ENCODE measurements at places on chromosomes 2 and 18.

GRCh38 chr2:112644155-112644932, 1.4 kb upstream of the SLC20A1 start:
- DNase-seq: no peak

- no peak for DNase-seq
Measured at GRCh38 chr2:173599821-173600359, 245.2 kb downstream of the CDCA7 start.

GRCh38 chr18:63265326-63265725, 54.2 kb downstream of the BCL2 start:
- DNase-seq: no peak

DNA sequence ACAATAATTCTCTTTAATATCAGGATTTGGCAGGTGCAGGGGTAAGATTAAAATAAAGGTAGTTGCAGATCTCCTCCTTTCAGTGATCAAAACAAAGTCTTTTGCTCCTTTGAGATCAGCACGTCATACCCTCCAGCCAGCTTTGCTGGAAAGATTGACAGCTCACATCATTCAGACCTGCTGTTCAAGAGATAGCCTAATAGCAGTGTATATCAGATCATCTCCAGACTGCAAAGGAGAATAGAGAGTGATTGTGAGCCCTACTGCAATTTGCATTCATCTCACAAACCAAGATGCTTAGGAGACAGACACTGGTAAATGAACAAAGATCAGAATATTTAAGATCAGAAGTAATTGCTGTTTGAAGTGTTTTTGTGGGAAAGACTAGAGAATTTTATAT, 135.8 kb upstream of the DSEL start:
- no peak for DNase-seq

DNA sequence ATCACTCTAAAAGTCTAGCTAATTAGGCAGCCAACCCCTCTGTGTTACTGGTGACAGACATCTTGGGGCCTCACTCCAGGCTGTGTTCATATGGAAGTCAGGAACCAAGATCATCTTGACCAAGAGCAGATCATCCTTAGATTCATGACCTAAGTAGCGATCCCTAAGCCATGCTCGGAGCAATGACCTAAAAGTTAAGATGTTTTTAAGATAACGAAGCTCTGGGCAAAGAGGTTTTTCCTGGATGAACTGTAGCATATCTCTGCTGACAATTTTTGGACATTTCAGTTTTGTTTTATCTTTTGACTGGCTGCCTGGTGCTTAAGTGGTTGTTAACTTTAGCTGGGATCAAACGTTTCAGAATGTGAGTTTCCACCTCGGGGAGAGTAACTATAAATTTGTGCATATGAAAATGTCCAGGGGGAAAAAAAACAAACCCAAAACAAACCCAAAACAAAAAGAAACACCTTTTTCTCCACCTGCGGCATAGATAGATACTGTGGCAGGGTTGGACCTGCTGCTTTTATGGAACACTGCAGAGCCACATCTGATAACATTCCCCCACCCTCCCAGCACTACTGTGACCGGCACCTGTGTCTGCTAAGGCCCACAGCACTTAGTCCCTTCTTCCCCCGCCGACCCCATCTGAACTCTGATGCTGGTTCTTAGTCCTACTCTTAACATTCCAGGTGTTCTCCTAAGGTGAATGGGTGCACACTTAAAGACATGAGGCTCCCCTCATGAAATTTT, 45.5 kb downstream of the EPAS1 start:
- DNase-seq: no peak

GRCh38 chr2:118830118-118830517, 17.3 kb downstream of the EN1 start:
- no peak for DNase-seq

DNA sequence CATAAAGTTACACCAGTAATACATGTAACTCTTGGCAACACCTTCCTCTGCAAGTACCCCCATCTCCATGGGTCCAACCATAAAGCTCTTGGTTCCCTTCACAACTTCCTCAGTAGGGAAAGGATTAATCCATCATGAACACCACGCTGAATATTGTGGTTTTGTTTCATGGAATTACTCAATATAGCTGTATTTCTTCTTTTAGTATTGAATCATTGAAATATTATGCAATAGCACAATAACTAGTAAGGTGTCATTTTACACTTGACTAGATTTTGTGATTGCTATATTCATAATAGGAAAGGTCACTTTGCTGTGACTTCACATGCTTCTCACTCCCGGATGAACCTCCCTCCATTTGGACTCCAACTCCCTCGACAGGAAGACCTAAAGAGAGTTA, 29.7 kb upstream of the PID1 start:
- no peak for DNase-seq

- no peak for DNase-seq
Measured at GRCh38 chr18:27887287-27887686, 289.6 kb downstream of the CDH2 start.

GRCh38 chr18:26965206-26965605, 99.7 kb upstream of the AQP4 start:
- no peak for DNase-seq

DNA sequence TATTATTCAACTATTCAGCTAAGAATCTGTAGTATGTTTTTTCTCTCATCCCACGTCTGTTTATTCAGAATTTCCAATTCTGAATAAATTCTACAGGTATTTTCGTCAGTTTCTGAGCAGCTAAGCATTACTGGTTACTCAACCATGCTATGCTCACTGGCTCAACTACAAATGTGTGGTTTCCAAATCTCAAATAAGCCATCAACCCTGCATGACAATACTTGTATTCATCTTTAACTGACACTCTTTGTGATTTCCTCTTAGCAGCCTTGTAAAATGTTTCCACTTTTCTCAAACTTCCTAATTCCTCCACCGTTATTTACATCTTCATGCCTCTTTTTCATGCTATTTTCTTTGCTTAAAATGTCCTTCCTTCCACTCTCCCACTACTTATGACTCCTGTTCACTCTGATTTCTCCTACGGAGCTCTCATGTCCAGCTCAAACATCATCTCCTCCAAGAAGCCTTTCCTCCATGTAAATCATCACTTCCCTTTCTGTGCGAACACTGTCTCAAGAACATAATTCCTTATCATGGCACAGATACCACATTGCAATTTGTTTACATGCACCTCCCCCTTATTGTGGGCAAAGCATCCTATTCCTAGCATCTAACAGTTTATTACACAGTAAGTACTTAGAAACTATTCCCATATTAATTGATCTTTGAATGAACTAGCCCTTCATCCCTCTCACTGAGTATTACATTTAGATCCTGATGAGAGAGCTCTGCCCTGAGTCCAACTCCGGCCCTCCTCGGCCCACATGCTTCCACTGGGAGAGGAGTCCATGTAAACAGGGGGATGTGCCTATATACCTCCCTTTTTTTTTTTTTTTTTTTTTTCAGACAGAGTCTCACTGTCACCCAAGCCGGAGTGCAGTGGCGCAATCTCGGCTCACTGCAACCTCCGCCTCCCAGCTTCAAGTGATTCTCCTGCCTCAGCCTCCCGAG, 10.5 kb downstream of the CCDC88A start:
- DNase-seq: no peak

DNA sequence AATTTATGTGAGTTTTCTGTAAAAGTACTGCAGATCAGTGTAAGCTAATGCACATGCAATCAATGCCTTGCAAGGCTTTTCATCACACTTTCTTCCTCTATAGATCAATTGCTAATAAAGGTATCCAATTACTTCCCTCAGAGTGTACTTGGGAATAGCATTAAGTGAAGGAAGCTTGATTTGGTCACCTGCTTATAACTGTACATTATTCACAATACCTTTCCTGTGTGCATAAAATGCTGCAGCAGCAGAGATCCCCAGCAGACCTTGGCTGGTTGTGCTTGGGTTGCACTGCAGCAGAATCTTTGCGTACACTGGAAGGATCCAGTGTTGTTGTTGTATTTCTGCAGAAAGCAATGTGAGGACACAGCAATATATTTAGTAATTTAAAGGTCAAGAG, 18.5 kb upstream of the SCN9A start:
- DNase-seq: no peak

DNA sequence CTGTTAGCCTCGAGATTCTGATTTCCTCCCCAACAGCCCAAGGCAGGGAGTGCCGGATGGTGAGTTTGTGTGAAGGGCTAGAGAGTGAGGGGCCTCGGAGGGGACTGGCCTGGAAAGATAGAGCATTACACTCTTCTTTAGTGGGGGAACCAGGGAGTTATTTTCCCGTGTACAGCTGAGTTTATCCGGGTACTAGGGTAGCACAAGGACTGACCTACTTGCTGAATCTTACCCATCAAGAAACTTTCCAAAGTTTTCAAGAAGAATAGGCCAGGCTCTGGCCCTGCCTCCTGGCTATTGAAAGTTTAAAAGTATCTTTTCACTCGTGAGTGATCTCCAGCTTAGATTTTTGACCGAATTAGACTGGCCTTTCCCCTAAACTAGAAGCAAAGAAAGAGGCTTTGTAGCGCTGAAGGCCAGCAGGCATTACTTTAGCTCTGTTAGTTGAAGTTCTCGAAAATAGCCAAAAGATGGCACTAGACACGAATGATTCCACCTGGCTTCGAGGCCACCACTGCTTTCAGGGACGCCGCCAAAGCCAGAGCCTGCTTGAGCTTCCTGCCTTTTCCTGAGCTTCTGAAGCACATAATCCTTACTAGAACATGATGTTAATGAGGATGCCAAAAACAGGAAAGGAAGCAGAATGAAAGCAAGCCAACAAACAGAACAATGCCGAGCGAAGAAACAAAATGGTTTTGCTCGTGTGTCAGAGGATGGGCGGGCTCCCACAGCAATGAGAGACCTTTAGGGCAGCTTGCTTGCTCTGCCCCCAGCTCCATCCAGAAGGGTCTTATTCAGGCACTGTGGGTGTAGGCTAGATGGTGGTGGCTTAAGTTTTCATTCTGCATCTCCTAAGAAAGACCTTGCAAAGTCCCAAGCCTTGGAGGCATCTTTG, 55.8 kb downstream of the TSN start:
- DNase-seq: no peak

GRCh38 chr18:8758466-8758865, 53.1 kb downstream of the MTCL1 start:
- DNase-seq: no peak

- DNase-seq: no peak
Measured at GRCh38 chr2:55616551-55617174, 759 bp downstream of the PPP4R3B start.

- no peak for DNase-seq
Measured at GRCh38 chr2:149224543-149224942, 105.8 kb upstream of the LYPD6 start.

DNA sequence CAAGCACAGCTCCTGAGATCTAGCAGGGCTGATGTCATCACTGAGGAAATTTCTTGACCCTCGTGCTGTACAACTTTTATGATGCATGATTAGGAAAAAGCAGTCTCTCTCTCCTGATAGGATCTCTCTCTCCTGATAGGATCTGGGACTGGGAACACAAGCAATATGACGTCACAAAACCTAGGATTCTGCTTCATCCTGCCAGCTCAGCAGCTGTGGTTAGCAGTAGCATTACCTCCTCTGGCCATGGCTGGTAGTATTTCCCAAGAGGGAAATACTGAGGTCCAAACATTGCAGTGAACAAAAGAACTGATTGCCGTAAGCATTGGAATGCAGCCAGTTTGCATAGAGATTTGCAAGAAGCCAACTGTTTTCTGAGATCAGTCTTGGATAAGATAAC, 521.2 kb upstream of the POU3F3 start:
- no peak for DNase-seq

DNA sequence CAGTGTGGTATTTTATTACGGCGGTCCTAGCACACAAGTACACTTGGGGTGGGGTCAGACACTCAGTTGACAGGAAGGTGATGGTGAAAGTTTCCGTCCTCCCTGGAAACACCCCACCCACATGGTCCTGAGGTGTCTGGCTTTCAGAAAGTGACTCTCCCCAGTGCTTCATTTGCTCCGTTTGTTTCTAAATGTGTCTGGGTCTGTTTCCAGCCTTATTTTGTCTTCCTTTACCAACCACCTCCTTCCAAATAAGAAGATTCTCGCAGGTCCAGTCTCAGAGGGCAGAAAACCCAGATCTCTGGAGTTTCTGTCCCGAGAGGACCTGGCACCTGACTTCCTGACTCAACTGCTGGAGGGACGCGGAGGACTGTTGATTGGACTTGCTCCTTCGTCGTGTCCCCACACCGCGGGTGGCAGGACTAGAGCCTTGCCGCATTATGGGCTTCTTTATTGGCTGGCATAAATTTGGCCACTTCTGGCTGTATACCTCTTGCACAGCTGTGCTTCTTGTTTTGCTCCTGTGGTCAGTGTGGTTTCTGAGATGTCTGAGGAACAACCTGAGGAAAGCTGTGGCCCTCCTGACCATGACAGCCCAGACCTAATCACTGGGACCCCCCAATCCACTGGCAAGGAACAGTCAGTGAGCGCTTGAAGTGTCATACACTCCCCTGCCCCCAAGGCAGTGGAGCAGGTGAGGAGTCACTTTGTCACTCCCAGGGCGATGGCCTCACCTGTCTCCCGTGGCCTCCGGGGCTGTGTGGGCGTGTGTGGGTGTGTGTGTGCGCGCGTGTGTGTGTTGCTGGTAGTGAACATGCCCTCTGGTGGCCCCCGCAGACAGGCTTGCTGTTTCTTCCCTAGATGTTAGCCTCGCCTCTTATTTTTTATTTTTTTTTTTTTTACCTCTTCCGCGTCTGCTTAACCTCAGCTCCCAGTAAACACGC, 45.6 kb downstream of the MEX3C start:
- DNase-seq: no peak

DNA sequence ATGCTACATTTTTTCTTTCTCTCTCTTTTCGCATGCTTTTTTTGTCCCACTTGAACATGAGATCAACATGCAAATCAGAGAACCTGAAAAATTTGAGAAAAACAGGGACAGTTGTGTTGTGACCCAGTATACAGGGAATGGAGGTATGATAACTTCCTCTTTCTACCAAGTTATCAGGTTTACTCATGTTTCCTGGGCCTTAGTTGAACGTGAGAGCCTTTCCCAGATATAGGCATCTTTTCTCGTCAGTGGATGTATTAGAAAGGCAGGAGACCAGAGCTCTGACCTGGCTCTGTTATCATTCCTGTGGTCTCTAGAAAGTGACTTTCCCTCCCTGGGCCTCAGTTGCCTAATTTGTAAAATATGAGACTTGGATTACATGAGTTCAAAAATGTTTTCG, 30.1 kb upstream of the FAM117B start:
- no peak for DNase-seq

DNA sequence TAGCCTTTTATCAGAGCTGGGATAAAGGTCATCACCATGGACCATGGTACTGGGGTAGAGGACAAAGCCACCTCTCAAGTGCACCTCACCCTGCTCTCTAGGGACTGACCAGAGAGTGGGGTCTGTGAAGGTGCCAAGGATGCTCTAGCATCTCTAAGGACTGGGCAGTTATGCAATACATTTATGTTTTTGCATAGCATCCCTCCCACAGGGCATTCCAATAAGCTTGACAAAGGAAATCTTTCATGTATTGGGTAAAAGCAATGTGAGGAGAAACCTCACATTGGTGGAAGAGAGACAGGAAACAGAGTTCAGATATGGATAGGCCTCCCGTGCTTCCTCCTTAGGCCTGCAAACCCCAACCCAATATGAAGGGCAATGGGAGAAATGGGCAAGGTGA, 31.6 kb downstream of the STK39 start:
- no peak for DNase-seq

Measured in iPS DF 6.9 (cell line).